ENCODE measurements at places on chromosomes 1 and 21. TPM values are rescaled to one million over a fixed set of nuclear protein-coding genes. Genes with fewer than 3 reads are reported as not detected.

The IGSF5 gene
- polyA plus RNA-seq: 1.6 TPM

The FMO2 gene
- 2.5 TPM for polyA plus RNA-seq

The LCE1D gene
- polyA plus RNA-seq: not detected

The CA6 gene
- polyA plus RNA-seq: not detected

The CNKSR1 gene
- polyA plus RNA-seq: 2.7 TPM

The LPAR3 gene
- 23.3 TPM for polyA plus RNA-seq

The RXFP4 gene
- polyA plus RNA-seq: not detected

The AJAP1 gene
- polyA plus RNA-seq: 5.0 TPM

The KRTAP21-2 gene
- 2.5 TPM for polyA plus RNA-seq

The NT5C1A gene
- 1.0 TPM for polyA plus RNA-seq

The TTLL7 gene
- polyA plus RNA-seq: 35.2 TPM

The ESRRG gene
- polyA plus RNA-seq: 2.2 TPM

The DMBX1 gene
- 1.1 TPM for polyA plus RNA-seq

The FCRL1 gene
- polyA plus RNA-seq: 0.80 TPM

The MROH9 gene
- polyA plus RNA-seq: 2.3 TPM

The FAM163A gene
- 6.6 TPM for polyA plus RNA-seq

The PODN gene
- polyA plus RNA-seq: 69.3 TPM

The NPPA gene
- polyA plus RNA-seq: not detected

The ACOT11 gene
- 4.9 TPM for polyA plus RNA-seq

The KCNT2 gene
- 2.7 TPM for polyA plus RNA-seq

The EDARADD gene
- polyA plus RNA-seq: 5.8 TPM

The CYP4A11 gene
- polyA plus RNA-seq: not detected

The ARPC5 gene
- 136 TPM for polyA plus RNA-seq

The ZNF687 gene
- 38.4 TPM for polyA plus RNA-seq

The FRRS1 gene
- polyA plus RNA-seq: 1.7 TPM

The FNBP1L gene
- 21.9 TPM for polyA plus RNA-seq

The SGIP1 gene
- polyA plus RNA-seq: 11.7 TPM

The ARHGEF11 gene
- polyA plus RNA-seq: 69.2 TPM

The RPE65 gene
- polyA plus RNA-seq: 0.42 TPM

The KMO gene
- polyA plus RNA-seq: 1.5 TPM

The WNT4 gene
- 3.2 TPM for polyA plus RNA-seq

The DHRS3 gene
- polyA plus RNA-seq: 38.7 TPM

The CFAP126 gene
- 45.4 TPM for polyA plus RNA-seq

The MCOLN2 gene
- 6.3 TPM for polyA plus RNA-seq

The DNASE2B gene
- 1.3 TPM for polyA plus RNA-seq

The MACO1 gene
- 51.3 TPM for polyA plus RNA-seq

The PGLYRP3 gene
- polyA plus RNA-seq: 0.28 TPM

The ATP1A4 gene
- 38.6 TPM for polyA plus RNA-seq

The HSD17B7 gene
- polyA plus RNA-seq: 7.9 TPM

The DYNLT4 gene
- 0.47 TPM for polyA plus RNA-seq

The YY1AP1 gene
- polyA plus RNA-seq: 205 TPM

The FOXO6 gene
- polyA plus RNA-seq: 2.4 TPM

The TFF3 gene
- polyA plus RNA-seq: 11.5 TPM

The DNAJC11 gene
- 41.5 TPM for polyA plus RNA-seq

The ANGPTL1 gene
- 18.4 TPM for polyA plus RNA-seq

The KIF14 gene
- polyA plus RNA-seq: 1.8 TPM

The GIPC2 gene
- 1.9 TPM for polyA plus RNA-seq

The ASTN1 gene
- 2.7 TPM for polyA plus RNA-seq

The USP25 gene
- polyA plus RNA-seq: 69.9 TPM

The TCHH gene
- polyA plus RNA-seq: 0.53 TPM

The LDLRAD1 gene
- 1.1 TPM for polyA plus RNA-seq

The ADCY10 gene
- polyA plus RNA-seq: 49.7 TPM

The CRYBG2 gene
- polyA plus RNA-seq: 12.9 TPM

The LHX8 gene
- polyA plus RNA-seq: 1.7 TPM

The GJB5 gene
- polyA plus RNA-seq: not detected

The CELA3A gene
- polyA plus RNA-seq: not detected

The FCRL6 gene
- polyA plus RNA-seq: 1.3 TPM

Data from testis (tissue), 5 donors.